ENCODE measurements at places on chromosomes 6 and 20. TPM values are rescaled to one million over a fixed set of nuclear protein-coding genes. Genes with fewer than 3 reads are reported as not detected.

DNA sequence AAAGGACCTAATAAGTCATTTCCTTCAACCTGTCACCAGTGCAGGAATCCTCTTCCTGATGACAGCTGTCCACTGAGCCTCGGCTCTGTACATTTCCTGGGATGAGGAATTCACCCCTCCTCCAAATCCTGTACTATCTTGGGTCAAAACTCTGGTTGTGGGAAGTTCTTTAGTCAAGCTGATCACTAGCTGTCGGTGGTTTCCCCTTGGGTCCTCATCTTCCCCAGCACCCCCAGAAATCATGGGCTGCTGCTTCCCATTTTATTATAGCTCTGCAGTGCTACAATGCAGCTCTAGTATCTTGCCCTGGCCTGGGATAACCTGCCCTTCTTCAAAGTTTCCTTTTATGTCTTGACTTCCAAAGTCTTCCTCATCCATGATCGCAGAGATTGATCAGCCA lies 14.6 kb upstream of the ADA start:
- DNase-seq, result no peak

GRCh38 chr6:73739096-73739495 lies 43.1 kb downstream of the CD109 start:
- no peak for DNase-seq

- DNase-seq, result no peak
These were observed 310.7 kb downstream of the EYA4 start for GRCh38 chr6:133551847-133552341.

Gene PDE7B
- total RNA-seq, result not detected

DNA sequence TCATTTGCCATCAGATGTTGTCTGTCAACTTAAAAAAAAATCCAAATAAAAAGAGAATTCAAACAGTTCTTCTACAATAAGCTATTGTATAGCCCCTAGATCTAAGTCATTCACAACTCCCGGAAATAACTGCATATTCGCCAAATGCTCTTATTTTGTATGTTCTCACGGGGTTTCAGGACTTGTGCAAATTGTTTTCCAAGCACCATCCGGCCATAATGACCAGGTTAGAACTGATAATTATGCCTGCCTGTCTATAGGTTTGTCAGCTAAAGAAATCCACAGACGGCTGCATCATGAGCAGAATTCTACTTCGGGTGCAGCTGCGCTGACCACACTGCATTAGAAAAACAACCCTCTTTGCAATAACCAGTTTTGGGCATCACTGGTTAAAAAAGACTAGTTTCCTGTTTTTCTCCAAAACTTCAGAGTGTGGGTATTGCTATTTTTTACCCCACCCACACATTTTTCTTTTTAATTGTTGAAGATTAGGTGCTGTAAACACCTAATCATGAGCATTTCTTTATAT lies 87.7 kb downstream of the HIVEP2 start:
- no peak for DNase-seq

Gene MRPL14
- 80.3 TPM for total RNA-seq

Gene MACROD2
- 1.6 TPM for total RNA-seq

- no peak for DNase-seq
These were observed 12.5 kb downstream of the SIRT5 start for GRCh38 chr6:13586603-13587542.

GRCh38 chr20:2900845-2901592 lies 27.7 kb downstream of the PTPRA start:
- no peak for DNase-seq

DNA sequence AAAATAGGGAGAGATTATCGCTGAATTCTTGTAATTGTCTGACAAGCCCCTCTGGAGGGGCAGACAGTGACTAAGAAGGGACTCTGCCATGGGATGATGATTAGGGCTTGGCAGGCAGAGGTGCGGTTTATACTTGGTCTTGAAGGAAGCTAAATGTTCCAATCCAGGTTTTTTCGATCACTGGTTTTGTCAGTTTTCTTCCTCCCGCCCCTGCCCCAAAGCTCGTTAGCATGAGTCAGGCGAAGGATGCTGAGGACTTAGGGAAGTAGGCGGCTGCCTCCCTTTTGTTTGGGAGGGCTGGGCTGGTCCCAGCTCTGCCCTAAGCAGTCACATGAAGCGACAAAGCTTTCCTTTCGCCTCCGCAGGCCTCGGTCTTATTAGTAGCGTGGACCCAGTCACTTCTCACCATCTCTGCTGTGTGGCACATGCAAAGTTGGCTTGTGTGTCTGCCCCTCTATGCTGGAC lies 314.2 kb downstream of the CDC5L start:
- DNase-seq, result peak; percentile 45

GRCh38 chr20:34771680-34772081 lies 53.8 kb downstream of the NCOA6 start:
- no peak for DNase-seq

- no peak for DNase-seq
These were observed 13.4 kb downstream of the RSPO3 start for GRCh38 chr6:127131772-127132376.

DNA sequence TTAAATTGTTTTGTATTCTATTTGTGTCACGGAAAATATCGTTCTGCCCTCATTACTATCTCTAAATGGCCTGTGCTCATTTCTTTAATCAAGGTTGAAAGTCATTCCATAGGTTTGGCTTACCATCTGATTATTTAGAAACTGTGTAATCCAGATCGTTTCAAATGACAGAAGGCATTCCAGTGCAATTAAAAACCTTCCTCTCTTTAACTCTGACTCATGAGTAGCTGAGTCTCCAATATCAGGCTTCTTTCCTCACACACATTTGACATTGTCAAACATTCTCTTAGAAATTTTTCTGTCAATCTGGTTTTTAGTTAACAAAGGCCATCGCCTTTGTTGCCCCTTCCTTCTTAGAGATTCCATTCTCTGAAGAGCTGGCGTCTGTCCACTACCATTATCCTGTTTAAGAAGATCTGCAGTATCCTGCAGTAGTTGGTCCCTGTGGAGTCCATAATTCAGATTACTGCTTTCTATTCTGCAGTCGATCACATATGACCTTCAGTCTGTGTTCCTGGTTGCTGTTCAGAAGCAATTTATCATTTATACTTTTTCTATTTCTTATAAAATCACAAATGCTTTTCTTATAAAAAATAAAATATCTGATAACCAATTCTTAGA lies 3.9 kb upstream of the TRDN start:
- DNase-seq, result no peak

- no peak for DNase-seq
These were observed 232.3 kb upstream of the GMDS start for GRCh38 chr6:2477666-2478065.

Gene BPIFB4
- not detected for total RNA-seq

- peak; percentile 76 for DNase-seq
These were observed 353 bp downstream of the TRAM2 start for GRCh38 chr6:52576392-52577021.

Gene GFRA4
- total RNA-seq, result not detected

DNA sequence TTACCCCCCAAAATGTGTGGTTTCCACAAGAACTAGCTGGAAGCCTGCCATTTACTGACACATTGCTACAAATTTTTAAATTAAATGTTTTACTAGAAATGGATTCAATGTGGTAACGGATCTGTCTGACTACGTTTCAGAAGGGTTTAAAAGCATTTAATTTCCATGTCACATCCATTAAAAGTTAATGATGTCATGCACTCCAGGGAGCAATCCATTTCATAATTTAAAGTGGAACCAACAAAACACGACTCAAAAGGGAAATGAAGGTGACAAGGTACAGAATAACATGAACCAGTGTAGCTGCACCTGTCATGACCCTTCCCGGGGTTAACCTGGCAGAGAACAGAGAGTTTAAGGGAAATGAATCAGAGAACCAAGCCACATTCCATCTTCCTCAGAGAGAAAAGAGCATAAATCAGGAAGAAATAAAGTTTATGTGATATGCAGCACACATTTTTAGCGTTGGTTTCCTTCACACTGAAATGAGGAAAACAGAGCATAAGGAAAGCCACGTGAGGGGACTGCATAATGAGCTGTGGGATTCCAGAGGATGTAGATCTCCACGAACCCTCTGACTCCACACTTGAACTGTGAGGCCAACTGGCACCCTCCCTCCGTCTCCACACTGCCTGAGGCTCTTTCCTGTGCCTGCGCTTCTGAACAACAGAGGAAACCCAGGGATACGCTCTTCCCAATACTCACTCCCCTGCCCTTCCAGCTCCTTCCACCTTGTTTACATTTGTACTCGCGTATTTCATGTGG lies 170.3 kb upstream of the AHI1 start:
- peak; percentile 52 for DNase-seq

DNA sequence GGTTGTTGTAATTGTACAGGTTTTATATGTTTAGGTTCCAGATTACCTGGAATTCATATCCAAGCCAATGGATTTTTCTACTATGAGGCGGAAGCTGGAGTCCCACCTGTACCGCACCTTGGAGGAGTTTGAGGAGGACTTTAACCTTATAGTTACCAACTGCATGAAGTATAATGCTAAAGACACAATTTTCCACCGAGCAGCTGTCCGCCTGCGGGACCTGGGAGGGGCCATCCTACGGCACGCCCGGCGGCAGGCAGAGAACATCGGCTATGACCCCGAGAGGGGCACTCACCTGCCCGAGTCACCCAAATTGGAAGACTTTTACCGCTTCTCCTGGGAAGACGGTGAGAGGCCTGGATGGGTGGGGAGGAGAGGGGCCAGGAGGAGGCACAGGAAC lies 13.6 kb downstream of the BRPF3 start:
- DNase-seq, result no peak

DNA sequence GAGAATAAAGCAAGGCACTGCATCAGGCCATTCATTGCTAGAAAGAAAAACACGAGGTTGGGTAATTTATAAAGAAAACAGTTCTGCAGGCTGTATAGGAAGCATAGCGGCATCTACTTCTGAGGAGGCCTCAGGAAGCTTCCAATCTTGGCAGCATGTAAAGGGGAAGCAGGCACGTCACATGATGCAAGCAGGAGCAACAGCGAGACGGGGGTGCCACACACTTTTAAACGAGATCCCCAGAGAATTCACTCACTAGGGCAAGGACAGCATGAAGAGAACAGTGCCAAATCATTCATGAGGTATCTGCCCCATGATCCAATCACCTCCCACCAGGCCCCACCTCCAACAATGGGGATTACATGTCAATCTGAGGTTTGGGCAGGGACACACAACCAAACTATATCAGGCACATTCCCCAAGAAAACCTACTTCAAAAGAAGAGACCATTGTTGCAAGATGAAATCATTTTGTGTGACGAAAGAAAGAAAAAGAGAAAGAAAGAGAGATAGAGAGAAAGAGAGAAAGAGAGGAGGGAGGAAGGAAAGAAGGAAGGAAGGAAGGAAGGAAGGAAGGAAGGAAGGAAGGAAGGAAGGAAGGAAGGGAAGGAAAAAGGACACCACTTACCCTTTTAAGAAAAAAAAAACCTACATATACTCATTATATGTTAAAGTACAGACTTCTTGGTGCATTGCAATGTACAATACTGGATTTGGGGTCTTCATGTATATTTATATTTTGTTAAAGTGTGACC lies 95.9 kb upstream of the PLEKHG1 start:
- DNase-seq, result no peak

- no peak for DNase-seq
These were observed 10.7 kb downstream of the ZBTB24 start for GRCh38 chr6:109472132-109472995.

DNA sequence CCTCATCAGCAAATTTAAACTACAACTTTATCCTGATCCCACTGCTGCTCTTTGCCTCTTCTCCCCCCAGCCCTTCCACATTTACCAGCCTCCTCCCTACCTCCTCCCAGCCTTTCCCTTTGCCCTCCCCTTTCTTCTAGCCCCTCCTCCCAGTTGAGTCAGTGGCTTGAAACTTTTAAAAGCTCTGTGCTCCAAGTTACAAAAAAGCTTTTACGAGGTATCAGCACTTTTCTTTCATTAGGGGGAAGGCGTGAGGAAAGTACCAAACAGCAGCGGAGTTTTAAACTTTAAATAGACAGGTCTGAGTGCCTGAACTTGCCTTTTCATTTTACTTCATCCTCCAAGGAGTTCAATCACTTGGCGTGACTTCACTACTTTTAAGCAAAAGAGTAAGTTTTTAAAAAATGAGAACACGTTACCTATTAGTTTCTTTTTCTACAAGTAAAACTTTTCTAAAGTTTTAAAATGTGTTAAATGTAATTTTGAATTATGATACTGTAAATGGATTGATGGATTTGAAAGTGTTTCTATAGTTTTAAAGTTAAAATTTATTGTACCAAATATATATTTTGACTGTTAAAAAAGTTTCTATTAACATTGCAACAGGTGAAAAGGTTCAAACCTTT lies at the start of gene GJA1:
GJA1 (plus strand) TSS at position 203 of the 626 bp plus-strand sequence. CDS start 11,202 bp downstream, outside the sequence.
- DNase-seq, result peak; percentile 82

Gene ARID1B
- 88.2 TPM for total RNA-seq

DNA sequence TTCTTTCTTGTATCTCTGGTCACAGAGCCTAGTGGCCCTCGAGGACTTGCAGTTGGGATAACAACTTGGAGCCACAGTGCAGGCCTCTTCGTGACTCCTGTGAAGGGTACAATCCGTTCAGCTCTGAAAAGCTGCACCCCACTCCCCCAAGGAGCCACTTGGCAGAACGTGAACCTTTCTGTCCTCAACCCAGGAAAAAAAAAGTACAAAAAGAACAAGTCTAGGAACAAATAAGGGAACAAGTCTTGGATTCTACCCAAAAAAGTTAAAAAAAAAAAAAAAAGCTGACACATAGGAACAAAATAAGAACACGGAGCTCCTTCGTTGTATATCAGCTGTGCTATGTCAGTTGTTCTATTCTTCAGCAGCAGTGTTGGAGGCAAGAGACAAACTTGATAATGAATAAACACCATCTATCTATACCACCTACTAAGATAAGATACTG lies 77.9 kb upstream of the TULP1 start:
- DNase-seq, result no peak

DNA sequence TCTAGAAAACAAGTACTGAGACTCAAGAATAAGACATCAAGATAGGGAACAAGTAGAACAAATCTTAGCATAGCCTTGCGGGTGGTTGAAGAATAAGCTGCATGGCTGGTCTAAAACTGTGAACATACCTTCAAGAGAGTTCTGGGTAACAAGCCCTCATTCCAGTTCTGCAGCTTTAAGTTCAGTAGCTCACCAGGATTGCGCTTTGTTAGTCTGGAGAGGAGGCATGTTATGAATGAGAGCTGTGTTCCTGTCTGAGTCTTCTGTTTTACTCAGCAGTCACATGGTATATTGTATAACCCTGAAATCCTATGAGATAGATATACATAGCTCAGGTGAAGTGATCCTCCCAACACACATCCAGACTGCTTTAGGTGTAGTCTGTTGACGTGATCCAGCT lies 406.6 kb upstream of the IRAK1BP1 start:
- no peak for DNase-seq

Gene SLA2
- total RNA-seq, result 0.13 TPM

Gene FOXA2
- total RNA-seq, result not detected

DNA sequence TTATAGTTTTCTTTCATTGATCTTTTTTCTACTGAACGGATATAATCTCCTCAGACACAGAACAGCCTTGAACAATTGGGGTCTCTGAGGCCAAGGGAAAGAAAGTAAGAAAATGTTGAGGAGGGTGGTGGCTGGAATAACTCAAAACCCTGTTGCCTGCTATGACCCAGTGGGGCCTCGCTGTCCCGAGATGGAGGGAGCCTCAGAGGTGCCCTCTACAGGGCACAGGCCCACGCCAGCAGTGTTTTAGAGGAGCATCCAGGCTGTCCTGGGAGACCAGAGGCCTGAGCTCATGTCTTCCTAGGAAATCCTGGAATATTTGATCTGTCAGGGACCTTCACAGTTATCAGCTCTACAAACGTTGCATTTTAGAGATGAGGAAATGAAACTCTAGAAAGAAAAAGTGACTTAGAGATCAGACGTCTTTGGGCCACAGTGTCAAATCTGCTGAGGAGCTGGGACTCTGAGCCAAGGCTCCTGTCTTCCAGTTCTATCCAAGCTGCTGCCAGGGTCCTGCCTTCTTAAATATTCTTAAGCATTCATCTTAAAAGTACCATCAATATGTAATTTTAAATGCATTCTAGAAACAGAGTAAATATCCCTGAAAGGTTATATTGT lies 26.3 kb downstream of the ALDH5A1 start:
- DNase-seq, result peak; percentile 75
